WERI-Rb-1 (cell line): ENCODE measurements at places on chromosomes 1 and 21.

DNA sequence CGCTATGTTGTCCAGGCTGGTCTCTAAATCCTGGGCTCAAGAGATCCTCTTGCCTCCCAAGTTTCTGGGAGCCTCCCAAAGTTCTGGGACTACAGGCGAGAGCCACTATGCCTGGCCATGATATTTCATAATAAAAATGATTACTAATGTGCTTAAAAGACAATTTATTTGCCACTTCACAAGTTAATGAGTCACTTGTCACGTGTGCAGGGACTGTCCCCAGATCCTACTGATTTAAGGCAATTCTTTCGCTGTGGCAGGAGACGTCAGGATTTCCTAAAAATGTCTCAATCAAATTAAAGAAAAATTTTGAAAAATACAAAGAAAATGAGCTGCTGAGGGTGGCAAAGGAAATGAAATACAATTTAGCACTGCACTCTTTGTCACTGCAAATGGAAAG is 43.5 kb downstream of the B3GALNT2 start:
- DNase-seq: no peak

DNA sequence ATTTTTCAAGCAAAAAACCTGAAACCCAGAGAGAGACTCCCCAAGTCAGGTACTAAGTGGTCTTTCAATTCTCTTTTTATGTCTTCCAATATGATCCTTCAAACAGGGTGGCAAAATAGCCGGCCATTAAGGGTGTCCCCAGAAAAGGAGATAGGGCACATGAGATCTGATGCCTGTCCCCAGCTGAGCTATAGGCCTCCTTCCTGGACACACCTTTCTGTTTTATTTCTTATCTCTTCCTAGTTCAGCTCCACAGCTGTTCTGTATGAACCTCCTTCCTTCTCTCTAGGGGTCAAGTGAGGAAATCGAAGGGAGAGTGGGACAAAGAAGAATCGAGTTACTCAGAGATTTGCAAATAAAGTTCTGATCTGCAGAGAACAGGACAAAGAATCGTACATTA is 112.4 kb upstream of the ATP1A1 start:
- DNase-seq: no peak

- no peak for DNase-seq
Measured at GRCh38 chr1:29504709-29505410, 268.5 kb downstream of the PTPRU start.

DNA sequence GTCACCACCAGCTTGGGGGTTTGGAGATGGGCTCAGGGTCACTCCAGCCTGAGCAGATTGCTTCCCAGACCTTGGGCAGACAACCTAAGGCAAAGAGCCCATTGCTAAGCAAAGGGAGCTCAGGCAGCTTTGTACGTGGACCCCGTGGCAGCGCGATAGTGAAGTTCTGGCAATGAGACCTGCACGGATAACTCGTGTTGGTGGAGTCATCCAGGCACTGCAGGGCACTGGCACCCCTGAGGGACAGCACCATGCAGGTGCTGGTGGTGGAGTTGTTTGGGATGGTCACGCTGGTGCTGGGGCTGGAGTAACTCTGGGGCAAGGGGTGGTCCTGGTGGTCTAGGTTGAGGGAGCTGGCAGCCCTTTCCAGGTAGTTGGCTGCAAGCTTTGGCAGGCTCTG is 13.6 kb upstream of the HSPG2 start:
- DNase-seq: no peak

DNA sequence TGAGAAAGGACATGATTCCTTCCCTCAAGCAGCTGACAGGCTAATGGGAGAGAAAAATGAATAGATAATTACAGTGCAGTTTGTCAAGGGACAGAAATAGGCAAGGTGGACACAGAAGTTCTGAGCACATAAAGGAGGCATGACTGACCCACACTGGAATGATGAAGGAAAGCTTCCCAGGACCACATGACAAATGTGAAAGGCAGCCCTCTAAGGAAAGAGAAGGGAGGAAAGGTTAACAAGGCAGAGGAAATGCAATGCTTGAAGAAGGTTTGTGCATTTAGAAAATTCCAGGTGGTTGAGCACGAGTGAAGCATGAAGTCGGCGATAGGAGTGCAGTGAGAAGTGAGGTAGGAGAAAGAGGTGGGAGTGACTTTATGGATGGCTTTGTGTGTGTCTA is 37.4 kb downstream of the LAMC2 start:
- DNase-seq: no peak

GRCh38 chr1:46152016-46152415 is 19.6 kb upstream of the PIK3R3 start:
- DNase-seq: no peak
